ENCODE measurements at places on chromosomes 1 and 21.
A peak's percentile ranks its signal among the peaks of the same experiment; 100 is the strongest.

DNA sequence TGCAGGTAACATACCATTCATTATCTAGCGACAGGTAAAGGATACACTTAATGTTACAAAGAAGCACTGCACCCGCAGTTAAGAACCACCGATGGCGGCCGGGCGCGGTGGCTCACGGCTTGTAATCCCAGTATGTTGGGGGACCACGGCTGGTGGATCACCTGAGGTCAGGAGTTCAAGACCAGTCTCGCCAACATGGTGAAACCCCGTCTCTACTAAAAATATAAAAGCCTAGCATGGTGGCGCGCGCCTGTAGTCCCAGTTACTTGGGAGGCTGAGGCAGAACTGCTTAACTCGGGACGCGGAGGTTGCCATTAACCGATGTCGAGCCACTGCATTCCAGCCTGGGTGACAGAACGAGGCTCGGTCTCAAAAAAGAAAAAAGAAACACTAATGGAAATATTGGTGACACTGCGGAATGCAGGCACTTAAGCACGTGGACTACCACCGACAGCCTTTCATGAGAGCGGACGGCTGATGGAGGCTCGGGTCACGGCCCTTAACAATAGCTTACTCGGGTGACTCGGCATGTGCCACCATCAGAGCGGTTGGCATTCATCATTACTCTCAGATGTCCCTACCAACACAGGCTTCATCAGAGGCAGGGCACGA, 542 bp downstream of the GAS5 start:
- no peak for DNase-seq

DNA sequence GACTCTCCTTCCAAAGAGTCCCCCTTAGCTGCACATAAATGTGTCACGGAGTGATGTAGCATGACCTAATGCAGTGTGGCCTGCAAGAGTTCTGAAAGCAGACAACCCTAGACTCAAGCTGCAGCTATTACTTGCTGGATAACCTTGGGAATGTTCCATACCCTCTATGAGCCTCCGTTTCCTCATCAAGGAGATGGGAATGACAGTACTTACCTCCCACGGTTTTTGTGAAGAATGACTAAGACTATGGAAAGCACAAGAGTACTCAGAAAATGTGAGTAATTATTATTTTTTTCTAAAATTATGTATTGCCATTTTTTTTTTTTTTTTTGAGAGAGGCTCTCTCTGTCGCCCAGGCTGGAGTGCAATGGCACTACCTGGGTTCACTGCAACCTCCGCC, 3.0 kb downstream of the TTC39A start:
- DNase-seq, result no peak

DNA sequence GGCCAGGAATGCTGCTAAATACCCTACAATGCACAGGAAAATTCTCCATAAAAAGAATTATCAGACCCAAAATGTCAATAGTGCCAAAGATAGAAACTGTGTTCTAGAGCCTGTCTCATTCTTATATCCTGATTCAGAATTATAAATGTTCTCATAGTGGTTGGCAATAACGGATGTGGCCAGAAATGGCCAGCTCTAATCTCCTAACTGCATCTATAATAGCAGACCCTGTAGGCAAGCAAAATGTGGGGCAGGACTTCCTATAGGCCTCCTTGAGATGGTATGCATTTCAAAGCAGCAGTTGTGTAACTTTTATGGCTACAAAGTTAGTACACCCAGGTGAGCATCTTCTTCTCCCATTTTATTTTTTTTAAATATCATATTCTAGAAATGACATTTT, 95.9 kb upstream of the SGIP1 start:
- no peak for DNase-seq

DNA sequence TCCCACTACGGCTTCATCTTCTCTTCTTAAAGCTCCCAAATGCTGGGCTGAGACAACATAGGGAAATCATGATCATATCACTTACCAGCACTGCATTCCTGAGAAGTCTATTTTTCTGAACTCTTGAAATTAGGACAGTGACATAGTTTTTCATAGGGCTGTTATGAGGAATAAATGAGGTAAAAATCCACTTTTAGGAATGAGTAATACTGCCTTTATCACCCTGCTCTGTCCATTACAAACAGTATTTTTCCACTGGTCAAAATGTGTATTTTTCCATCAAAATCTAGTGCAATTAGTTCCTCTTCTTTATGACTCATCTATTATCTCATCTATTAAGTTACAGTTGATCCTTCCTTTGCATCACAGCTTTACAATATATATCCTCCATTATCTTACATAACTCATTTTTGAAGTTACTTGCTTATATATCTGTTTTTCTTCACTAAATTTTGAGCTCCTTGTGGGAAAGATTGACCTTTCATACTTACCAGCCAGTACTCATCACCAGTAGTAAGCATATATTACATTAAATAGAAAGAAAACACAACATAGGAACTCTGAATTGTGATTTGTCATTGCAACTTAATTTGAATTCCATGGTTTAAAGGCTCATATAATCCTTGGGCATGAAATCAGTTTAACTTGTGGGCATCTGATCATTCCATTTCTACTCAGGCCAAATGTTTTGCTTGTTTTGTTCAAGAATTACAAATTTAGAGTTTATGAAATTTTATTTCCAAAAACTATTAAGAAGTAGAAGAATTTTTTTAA, 37.1 kb downstream of the PRRX1 start:
- DNase-seq, result peak; percentile 1

- no peak for DNase-seq
These were observed 24.1 kb downstream of the SUSD4 start for GRCh38 chr1:223339861-223340260.

- no peak for DNase-seq
These were observed 35.4 kb upstream of the LHX4 start for GRCh38 chr1:180194546-180195207.

Data from inflammatory macrophage treated with lipopolysaccharide for 1 hour (primary cell).